ENCODE measurements at places on chromosomes 6 and 20.
A peak's percentile ranks its signal among the peaks of the same experiment; 100 is the strongest.

GRCh38 chr20:38748861-38749149 lies 545 bp downstream of the ACTR5 start:
- peaks cover 14% of the 10 kb centered on the region for H3K36me3 ChIP-seq
- H3K4me1 ChIP-seq: peaks cover 26% of the 10 kb centered on the region
- H3K27me3 ChIP-seq: no peaks in the 10 kb centered on the region
- DNase-seq: peak; percentile 80
- peak overlapping the region; percentile 64 for H3K27ac ChIP-seq

DNA sequence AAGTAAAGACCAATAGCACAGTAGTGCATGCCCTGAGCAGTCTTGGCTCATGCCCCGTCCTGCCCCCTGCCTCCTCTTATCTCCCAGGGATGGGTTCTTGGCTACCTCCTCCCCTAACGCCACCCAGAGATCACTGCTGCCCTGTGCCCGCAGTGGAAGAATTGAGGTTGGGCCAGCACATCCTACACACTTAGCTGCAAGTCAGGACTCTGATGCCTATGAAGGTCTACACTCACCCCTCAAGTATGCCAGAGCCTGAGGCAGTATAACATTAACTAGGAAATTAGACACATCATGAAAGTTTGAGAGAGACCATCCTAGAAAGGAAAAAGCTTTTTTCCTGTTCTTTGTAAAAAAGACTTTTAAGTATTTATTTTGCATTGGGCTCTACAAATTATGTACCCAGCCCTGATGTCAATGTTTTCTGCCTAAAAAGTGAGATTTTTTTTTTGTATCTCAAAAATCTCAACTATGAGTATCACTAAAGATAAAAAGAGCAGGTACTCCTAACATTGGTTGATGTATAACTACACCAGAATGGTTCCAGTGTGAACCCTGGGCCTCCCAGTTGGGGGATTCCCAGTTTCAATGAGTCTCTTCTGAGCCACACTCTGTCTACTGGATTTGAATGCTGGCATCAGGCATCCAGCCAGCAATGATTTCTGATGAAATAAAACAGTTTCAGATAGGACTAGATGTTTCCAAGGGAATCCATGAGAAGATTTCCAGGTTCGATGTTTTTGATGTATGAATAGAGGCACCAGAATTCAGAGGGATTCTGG lies 115.4 kb downstream of the ISM1 start:
- DNase-seq: no peak
- no peaks in the 10 kb centered on the region for H3K36me3 ChIP-seq
- H3K27ac ChIP-seq: no peak overlapping the region
- H3K27me3 ChIP-seq: peaks cover 3% of the 10 kb centered on the region

DNA sequence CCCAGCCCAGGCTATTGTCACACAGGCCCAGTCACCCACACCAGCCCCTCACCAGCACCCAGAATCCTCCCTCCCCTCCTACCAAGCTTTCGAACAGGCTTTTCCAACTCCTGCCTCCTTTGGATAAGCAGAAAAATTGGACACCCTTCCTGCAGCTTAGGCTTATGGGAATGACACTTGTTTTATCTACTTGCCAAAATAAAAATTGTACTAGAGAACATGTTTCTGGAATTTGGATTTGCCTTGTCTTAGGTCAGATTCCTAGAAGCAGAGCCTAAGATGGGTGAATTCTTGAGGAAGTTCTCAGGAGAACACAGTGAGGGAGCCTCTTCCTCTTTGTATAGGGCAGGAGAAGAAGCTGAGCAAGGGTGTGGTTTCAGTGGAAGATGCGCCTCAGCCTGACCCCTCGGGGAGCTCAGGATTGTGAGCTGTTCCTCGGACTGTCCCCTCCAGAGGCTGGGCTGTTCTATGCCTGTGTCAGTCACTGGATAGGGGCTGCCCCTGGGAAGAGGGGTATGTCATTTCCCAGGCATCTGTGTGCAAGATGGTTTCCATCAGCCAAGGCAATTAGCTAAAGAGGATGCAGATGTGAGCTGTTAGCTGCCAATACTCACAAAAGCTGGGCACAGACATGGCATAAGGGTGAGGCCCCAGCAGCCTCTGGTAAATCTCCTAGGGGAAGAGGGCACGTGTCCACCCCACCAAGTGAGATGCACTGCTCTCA lies 33.9 kb downstream of the ITPR3 start:
- H3K4me1 ChIP-seq: peaks cover 3% of the 10 kb centered on the region
- no peak overlapping the region for H3K4me3 ChIP-seq
- H3K27ac ChIP-seq: no peak overlapping the region
- DNase-seq: no peak
- H3K36me3 ChIP-seq: peaks cover 7% of the 10 kb centered on the region

- H3K4me1 ChIP-seq: peaks cover 6% of the 10 kb centered on the region
- H3K36me3 ChIP-seq: no peaks in the 10 kb centered on the region
- peak; percentile 78 for DNase-seq
- H3K27me3 ChIP-seq: peaks cover 50% of the 10 kb centered on the region
- no peak overlapping the region for H3K4me3 ChIP-seq
These were observed 929 bp downstream of the CDH22 start for GRCh38 chr20:46307139-46307998.

- peak overlapping the region; percentile 45 for H3K27ac ChIP-seq
- DNase-seq: peak; percentile 29
- H3K27me3 ChIP-seq: no peaks in the 10 kb centered on the region
- peaks cover 43% of the 10 kb centered on the region for H3K4me1 ChIP-seq
- peaks cover 5% of the 10 kb centered on the region for H3K36me3 ChIP-seq
These were observed 60.6 kb upstream of the MRPS10 start for GRCh38 chr6:42278131-42278853.
